ENCODE measurements at places on chromosomes 5 and 9.

DNA sequence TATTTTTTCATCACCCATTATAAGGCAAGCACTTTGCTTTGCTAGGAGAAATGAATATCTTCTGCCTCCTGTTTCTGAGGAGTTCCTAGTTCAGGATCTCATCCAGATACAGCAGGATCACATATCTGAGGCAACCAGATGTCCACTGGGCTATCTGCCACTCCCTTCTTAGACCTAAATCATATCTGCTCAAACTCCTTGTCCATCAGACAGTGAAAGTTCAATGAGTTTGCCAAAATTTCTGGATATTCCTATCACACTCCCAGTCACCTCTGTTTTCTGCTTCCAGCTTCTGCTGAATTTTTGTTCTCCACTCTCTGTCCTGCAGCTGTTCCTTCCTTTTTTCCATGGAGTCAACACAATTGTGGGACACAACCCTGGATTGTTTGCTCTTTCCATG is 54.2 kb upstream of the BASP1 start:
- no peak for DNase-seq

- no peak for DNase-seq
Observed at GRCh38 chr5:155303120-155303519, 289.6 kb downstream of the KIF4B start.

- DNase-seq, result no peak
Observed at GRCh38 chr5:54611290-54611951, 93.9 kb downstream of the SNX18 start.

DNA sequence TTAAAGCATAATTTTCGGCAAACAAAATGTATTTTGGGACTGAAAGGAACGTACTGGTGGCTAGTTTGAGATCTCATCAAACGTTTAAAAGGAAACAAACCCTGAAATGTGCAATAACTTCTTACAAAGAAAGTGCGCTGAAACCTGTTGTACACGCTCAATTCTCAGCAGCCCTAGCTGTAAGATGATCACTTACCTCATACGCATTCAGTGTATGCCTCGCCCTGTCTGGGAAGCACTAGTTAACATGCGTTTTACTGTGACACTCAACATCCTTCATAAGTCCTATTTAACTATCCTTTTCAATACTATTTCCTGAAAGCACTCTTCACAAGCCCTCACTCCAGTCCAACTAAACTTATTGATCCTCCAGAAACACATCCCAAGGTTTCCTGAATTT is 485.0 kb upstream of the EDIL3 start:
- DNase-seq, result no peak

- DNase-seq, result no peak
Observed at GRCh38 chr5:173242079-173242478, 7.1 kb upstream of the NKX2-5 start.

GRCh38 chr9:126222835-126223431 is 103.7 kb upstream of the MVB12B start:
- no peak for DNase-seq

- no peak for DNase-seq
Observed at GRCh38 chr9:137764981-137765380, 112.6 kb upstream of the CACNA1B start.

DNA sequence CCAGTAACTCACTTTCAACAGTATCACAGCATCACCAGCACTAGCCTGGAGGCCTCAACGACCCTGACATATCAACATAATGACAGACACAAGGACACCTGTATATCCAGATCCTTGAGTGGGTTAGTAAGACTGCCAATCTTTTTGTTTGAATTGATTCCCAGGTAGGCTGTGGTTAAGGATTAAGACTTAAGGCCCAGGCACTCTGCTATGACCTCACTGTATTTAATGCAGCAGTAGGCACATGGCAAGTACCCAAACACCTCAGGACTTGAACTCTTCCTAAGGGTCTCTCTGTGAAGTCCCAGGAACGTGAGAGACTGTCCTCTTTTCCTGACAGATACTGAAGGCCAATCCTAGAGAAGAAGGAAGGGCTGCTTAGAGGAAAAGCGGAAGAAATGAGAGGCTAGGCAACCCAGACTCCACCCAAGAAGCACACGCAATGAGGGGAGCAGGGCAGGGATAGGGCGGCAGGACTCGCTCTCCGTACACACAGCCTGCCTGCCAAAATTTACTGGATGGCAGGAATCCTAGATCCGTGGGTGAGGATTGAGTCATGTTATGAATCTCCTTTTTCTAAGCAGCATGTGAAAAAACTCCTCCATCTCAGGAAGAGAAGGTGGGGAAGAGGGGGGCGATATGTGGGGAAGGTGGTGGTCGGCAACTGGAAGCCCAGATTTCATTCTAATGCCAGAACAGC is 93.4 kb downstream of the SIL1 start:
- DNase-seq, result no peak
